Subcutaneous adipose tissue (tissue), 4 donors: ENCODE measurements at places on chromosomes 5 and 9. TPM values are rescaled to one million over a fixed set of nuclear protein-coding genes. Genes with fewer than 3 reads are reported as not detected.

Gene FAM170A
- total RNA-seq: not detected

Gene PLPP7
- 8.5 TPM for total RNA-seq

Gene TTC16
- not detected for total RNA-seq

Gene HMCN2
- total RNA-seq: 9.2 TPM

Gene ZFP2
- total RNA-seq: 3.5 TPM

Gene FBP1
- 6.6 TPM for total RNA-seq
